ENCODE measurements at places on chromosomes 7 and 10.

DNA sequence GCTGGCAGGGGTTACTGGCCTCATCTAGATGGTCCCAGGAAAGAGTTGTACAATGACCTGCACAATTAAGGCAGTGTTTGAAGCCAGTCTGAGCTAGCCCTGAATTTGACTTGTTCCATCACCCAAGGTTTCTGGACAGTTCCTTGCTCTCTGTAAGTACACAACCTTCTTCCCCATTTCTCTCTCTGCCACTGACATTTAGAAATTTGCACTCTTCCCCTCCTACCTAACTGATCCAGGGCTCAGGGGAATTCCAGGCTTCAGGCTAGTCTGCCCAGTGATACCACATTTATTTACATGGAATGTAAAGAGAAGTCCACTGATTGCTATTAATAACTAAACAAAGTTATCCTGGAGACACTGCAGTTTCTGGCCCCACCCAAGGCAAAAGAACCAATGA, 139.0 kb upstream of the GPR26 start:
- DNase-seq: no peak

DNA sequence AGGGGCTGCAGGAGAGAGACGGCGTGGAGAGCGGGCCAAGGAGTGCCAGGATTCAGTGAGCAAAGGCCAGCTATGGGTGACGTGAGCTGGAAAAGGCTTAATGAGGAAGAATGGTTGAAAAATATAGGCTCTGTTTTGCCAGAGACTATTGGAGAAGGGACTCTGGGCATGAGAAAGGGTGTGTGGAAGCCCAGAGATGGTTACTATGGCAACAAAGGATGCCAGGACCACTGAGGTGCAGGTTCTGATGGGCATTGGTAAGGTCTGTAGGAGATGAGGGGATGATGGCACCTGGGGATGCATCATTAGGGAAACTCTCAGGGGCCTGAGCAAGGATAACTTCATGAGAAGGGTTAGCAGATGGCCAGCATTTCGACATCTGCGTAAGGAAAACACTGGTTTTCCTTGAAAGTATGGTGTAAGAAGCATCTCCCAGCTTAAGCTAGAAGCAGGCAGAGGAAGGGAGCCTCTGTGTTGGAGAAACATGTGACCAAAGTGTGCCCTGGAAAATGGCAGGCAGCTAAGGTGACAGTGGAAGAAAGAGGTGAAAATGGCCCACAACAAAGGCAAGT, 21.6 kb upstream of the FAM180A start:
- DNase-seq: no peak

DNA sequence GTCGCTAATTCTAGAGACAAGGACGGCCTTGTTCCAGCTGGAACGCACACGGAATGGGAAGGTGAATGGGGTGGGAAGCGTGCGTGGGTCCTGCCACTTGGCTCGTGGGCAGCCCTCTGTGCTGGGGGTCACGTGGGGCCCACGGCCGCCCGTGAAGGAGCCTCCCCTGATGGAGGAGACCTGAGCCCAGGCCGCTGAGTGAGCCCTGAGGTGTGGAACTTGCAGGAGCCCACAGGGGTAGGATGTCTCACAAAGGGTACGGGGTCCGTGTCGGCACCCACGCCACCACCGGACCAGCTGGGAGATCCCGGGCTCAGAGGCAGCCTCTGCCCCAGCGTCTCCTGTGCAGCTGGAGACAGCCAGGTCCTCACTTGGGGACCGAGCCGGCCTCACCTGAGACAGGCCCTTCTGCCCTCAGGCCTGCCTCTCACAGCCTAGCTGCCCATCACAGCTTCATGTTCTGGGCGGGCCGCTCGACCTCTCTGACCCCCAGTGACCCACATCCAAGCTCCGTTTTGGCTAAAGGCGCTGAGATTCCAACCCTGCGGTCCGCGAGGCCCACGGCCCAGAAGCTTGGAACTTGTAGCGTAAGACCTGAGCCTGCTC, 84.8 kb downstream of the FOXL3 start:
- DNase-seq: no peak

DNA sequence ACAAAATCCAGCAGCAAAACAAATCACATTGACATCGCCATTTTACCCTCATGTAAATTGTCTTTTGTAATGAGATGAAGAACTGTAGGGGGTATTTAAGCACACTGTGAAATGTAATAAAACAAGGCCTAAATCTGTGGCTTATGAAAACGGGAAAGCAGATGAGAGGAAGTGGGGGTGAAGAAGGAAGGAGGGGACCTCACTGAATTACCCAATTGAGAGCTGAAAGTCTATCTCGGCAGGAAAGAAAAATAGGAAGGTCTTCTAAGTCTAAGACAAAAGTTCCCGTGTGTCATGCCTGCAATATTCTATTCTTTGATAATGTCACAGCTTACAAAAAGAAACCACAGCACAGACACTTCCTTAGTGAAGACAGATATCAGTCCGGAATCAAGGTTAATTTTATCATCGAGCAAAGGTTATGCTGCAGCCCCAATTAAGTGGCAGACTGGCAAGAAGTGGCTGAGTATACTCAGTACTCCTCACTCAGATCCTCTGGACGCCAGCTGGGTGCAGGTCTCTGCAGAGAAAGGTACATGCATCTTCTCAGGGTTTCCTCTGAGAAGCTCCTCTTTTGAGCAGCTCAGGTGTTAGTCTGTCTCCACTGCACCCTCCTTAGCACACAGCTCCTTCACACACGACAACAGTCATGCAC, 239.7 kb downstream of the FANK1 start:
- DNase-seq: no peak

- no peak for DNase-seq
These were observed 371.2 kb upstream of the LRRN3 start for GRCh38 chr7:110719741-110720140.

DNA sequence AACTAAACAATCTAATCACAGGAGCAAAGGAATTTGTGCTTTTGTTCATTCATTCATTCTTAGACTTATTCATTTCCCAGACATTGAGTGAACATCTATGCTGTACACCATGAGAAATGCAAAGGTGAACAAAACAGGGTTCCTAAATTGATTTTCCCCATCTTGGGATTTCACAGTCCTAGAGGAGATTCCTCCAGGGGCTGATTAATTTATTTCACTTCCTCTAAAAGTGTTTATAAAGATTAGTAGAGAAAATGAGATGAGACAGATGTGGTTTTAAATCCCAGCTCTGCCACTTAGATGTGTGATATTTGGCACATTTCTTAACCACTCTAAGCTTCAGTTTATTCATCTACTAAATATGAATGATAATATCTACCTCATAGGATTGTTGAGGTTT, 8.9 kb downstream of the CCDC71L start:
- DNase-seq: no peak

Measured in CD4-positive, alpha-beta T cell treated with Interleukin-17A for 4 hours (primary cell).